ENCODE measurements at places on chromosomes 3 and 15.

GRCh38 chr3:150515210-150515609 is 31.1 kb downstream of the SERP1 start:
- no peak for DNase-seq

DNA sequence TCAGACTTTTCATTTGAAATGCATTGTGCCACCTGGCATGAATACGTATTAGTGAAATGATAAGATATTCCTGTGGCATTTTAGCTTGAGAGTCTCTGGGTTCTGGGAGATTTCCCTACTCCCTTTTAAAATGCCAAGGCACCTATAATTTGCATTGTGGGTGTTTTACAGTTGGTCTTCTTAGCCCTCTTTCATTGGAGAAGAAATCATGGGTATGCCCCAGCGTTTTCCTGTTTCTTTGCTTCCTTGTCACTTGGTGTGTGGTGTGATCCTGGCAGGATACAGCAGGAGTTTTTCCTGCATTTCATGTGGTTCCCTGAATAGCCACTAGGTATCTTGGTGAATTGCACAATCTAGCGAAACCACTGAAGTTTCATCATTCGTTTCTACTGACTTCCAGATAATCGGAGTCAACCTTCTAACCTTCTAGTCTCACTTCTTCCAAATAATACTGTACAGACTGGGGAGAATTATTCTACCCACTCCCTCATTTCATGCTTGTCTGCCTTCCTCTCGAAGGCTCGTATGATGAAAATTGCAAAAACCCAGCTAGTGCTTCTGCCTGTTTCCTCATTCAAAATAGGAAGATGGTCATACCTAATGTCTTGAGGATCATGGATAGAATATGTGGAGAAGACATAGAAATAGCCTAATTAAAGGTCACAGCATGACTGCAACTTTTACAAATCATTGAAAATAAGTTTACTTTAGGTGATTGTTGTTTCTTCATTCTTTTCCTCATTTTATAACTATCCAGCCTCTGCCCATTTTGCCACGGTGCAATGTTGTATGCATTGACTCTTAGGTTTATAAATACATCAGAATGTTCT is 2.6 kb downstream of the BHLHE40 start:
- no peak for DNase-seq

GRCh38 chr15:88144921-88145653 is 111.5 kb downstream of the NTRK3 start:
- no peak for DNase-seq

- DNase-seq = no peak
These were observed 62.1 kb downstream of the PLXNA1 start for GRCh38 chr3:127044996-127045395.

GRCh38 chr3:13688034-13688433 is 139.1 kb downstream of the FBLN2 start:
- DNase-seq = no peak

DNA sequence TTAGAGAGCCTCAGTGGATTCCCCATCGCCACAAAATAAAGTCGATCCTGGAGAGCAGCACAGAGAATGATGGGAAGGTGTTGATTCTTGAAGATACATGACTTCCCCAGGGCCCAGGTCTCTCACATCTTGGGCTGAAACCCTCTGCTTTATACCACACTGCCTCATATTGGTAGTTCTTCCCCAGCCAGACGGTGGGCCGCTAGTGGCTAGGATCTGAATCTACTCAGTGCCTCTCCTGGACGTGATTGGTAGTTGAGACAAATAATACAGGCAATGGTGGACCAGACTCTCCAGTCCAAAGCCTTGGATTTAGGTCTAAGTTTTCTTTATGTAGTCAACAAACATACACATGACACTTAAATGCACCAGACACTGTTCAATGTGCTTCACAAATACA is 49.7 kb downstream of the RAB11A start:
- no peak for DNase-seq

Measured in ureter (tissue), 1 donor.